Stimulated activated CD4-positive, alpha-beta T cell treated with anti-CD3 and anti-CD28 coated beads, Interleukin-1b, Interleukin-23, amount 100 ng/mL, for 48 hours (primary cell): ENCODE measurements at places on chromosomes 13 and 19.

- no peak for DNase-seq
These were observed 86.7 kb upstream of the TNFSF11 start for GRCh38 chr13:42487221-42487620.

DNA sequence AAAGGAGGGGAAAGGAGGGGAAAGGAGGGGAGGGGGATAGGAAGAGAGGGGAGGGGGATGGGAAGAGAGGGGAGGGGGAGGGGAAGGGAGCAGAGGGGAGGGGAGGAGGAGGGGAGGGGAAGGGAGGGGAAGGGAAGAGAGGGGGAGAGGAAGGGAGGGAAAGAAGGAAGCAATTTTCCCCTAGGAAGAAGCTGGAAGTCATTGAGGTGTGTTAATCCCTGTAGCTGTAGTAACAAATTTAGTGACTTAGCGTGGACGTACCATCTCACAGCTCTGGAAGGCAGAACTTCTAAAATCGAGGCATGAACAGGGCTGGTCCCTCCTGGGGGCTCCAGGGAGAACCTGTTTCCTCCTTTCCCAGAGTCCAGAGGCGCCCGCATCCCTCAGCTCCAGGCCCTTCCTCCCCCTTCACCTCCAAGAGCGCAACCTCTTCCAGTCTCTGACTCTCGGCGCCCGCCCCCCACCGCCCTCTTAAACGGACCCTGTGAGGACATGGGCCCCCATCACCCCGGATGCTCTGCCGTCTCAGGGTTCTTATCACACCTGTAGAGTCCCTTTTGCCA lies 5.6 kb upstream of the CDC34 start:
- no peak for DNase-seq

DNA sequence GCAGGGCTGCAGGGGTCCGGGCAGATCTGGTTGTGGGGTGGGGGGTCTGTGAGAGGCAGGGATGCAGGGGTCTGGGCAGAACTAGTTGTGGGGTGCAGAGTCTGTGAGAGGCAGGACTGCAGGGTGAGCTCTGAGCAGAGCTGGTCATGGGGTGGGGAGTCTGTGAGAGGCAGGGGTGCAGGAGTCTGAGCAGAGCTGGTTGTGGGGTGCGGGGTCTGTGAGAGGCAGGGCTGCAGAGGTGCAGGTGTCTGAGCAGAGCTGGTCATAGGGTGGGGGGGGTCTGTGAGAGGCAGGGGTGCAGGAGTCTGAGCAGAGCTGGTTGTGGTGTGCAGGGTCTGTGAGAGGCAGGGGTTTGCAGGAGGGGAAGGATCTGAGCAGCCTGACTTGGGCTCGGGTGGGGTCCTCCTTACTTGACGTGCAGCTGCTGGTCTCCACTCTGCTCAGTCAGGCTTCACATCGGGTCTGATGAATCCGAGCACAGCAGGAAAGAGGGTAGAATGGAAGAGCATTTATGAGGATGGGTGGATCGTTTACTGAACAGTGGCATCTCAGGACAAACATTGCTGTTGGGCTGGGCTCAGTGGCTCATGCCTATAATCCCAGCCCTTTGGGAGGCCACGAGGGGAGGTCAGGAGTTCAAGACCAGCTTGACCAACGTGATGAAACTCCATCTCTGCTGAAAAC lies 31.2 kb downstream of the IGFL2 start:
- no peak for DNase-seq

DNA sequence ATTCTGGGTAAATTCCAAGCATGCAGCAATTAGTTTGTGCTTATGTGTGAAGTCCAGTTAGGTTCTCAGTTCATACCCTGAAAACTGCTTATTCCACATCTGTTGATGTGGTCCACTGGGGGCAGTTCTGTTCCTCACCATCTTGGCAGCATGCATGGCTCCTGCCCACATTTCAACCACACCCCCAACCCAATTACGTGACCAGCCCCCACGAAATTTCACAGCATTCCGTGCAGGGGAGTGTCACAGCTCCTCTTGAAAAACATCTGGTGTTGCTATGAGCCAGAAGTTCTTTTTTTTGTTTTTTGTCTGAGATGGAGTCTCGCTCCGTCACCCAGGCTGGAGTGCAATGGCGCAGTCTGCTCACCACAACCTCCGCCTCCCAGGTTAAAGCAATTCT lies 9.1 kb upstream of the ERVK3-1 start:
- no peak for DNase-seq

DNA sequence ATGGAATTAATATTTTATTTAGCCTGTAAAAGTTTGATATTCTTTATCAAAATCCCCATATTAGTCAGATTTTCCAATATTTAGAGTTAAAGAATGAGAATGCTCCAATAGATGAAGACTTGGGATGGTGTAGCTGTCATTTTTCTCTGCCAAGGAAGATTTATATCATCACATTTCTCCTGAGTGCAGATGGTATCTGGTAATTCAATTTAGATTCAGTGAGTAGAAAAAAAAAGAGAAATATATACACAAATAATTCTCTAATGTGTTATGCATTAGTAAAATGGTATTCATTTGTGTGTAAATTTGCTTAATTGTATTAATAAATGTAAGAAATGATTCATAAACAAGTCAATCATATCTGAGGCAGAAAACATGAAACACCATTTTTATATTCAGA lies 1508.7 kb upstream of the PCDH20 start:
- no peak for DNase-seq

GRCh38 chr13:68810660-68811059 lies 1297.0 kb upstream of the ATXN8OS start:
- DNase-seq: no peak

- no peak for DNase-seq
These were observed 387.2 kb downstream of the GPC5 start for GRCh38 chr13:91785431-91786119.

DNA sequence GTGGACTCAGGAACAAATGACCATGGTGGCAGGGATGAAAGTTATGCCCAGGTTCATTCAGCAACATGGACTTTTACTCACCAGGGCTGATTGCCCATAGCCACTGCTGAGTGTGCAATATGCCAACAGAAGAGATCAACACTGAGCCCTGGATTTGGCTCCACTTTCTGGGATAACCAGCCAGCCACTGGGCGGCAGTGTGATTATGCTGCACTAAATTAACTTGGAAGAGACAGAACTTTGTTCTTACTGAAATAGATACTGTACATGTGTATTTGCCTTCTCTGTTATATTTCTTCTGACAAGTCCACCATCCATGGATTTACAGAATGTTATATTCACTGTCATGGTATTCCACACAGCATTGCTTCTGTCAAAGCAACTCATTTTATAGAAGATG lies 257.4 kb downstream of the TDRD3 start:
- DNase-seq: no peak

DNA sequence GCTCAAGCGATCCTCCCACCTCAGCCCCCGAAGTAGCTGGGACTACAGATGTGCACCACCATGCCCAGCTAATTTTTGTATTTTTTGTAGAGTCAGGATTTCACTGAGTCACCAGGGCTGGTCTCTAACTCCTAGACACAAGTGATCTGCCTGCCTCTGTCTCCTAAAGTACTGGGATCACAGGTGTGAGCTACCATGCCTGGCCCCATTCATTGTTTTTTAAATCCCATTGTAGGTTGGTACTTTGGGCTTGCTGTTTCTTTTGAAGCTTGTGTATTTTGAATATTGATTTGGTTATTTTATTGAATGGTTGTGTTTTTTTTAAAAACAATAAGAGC lies 26.7 kb downstream of the ZMYM2 start:
- no peak for DNase-seq

- no peak for DNase-seq
These were observed 20.9 kb downstream of the TFDP1 start for GRCh38 chr13:113605461-113605860.

DNA sequence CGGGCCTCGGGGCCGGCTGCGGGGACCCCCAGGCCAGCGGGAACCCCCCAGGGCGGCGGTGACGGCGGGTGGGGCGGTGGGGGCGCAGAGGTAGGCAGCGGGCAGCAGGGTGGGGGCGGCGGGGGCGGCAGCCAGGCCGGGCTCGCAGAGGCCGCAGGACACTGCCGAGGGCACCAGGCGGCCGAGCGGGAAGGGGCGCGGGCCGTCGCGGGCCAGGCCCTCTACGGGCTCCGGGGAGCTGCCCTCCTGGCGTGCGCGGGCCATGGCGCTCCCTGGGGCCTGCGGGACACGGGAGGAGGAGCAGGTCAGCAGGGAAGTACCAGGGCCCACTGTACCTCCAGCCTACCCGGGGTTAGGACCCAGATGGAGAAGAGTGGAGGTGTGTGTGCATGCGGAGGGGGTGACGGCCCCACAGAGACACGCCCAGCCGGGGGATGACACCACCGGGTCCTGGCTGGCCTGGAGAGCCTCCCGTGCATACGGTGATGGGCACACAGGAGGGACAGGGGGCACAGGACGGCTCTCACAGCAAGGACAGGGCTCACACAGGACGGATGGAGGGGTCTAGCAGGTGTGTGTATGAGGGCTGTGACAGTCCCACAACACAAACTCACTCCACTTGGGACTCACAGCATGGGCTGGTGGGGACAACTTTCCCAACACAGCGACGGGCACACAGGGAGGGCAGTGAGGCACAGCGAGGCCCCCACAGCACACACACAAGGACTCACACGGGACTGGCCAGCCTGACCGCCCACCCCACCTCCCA lies 2.6 kb downstream of the BBC3 start:
- DNase-seq: peak; percentile 52

GRCh38 chr19:47723581-47723940 lies 10.3 kb downstream of the EHD2 start:
- peak; percentile 63 for DNase-seq

DNA sequence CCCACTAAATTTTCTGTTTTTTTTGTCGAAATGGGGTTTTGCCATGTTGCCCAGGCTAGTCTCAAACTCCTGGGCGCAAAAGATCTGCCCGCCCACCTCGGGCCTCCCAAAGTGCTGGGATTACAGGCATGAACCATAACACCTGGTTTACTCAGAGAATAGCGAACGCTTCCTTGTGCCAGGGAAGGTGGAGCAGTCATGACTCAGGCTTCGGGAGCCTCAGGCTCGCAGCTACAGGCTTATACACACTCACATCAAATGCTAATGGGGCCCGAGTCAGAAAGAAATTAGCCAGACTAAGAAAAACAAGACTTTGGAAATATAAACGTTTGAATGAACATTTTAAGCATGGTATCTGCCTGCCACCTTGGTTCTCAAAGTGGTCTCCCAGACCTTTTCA lies 11.0 kb upstream of the TPT1 start:
- DNase-seq: no peak

- no peak for DNase-seq
These were observed at the start of gene OR7D2 for GRCh38 chr19:9178901-9179300. OR7D2 (plus strand) TSS chr19:9178979; CDS start chr19:9185782, 6,803 bp downstream.

- no peak for DNase-seq
These were observed 49.9 kb upstream of the MEDAG start for GRCh38 chr13:30856005-30856790.

DNA sequence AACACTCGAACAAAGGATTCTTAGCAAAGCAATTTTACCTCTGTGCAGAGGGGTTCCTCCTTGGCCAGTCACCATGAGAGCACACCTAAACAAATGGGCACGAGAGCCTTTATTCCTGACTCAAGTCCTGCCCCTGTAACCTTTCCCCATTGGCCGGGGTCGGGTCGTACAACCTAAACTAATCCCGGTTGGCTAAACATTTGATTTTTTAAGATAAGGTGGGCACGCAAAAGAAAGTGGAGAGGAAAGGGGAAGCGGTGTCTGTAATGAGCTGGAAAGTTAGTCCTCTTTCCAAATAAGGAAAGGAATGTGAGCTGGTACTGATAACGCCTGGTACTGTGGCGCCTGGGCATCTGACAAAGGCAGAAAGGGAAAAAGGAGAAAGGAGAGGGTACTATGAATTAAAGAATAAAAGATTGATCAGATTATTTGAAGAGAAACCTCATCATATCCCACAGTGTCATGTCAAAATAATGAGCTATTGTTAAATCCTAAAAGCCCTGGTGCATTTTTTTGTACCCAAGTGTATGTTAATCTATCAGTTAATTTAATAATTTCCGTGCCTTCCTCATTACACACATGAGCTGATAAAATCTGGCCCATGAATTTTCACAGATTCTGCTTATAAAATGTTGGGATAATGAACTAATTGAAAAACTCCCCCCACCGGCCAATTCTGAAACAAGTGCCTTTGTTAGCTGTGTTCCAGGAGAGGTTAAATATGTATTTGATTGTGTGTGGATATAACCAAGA lies 335.7 kb downstream of the RFC3 start:
- DNase-seq: no peak

DNA sequence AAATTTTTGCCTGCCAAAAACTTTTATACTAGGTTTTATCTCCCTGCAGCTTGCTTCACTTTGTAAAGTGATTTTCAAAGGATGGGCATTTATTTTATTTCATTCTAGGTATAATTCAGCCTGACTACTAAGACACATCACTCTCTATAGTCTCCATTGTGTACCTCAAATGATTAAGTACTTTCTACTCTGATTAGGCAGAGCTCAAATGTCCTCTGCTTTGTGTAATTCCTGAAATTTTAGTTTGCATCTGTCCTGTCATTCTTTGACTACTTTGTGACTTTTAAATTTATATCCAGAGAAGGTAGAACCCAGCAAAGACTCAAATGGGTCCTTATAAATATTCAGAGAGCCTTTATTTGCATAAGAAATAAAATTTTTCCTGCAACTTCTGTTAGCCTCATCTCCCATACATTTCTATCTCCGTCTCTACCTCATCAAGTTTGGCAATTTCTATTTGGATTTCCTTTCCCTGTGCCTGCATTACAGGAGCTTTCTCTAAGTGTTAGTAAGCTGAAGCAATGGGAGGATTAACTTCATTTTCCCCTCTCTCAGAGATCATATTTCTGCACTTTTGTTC lies 1038.0 kb upstream of the ATXN8OS start:
- DNase-seq: no peak

GRCh38 chr13:22086597-22087330 lies 415.9 kb downstream of the FGF9 start:
- no peak for DNase-seq

- no peak for DNase-seq
These were observed 74.0 kb downstream of the TBC1D4 start for GRCh38 chr13:75407998-75408397.

- no peak for DNase-seq
These were observed 21.1 kb downstream of the FAM187B start for GRCh38 chr19:35207391-35207871.

DNA sequence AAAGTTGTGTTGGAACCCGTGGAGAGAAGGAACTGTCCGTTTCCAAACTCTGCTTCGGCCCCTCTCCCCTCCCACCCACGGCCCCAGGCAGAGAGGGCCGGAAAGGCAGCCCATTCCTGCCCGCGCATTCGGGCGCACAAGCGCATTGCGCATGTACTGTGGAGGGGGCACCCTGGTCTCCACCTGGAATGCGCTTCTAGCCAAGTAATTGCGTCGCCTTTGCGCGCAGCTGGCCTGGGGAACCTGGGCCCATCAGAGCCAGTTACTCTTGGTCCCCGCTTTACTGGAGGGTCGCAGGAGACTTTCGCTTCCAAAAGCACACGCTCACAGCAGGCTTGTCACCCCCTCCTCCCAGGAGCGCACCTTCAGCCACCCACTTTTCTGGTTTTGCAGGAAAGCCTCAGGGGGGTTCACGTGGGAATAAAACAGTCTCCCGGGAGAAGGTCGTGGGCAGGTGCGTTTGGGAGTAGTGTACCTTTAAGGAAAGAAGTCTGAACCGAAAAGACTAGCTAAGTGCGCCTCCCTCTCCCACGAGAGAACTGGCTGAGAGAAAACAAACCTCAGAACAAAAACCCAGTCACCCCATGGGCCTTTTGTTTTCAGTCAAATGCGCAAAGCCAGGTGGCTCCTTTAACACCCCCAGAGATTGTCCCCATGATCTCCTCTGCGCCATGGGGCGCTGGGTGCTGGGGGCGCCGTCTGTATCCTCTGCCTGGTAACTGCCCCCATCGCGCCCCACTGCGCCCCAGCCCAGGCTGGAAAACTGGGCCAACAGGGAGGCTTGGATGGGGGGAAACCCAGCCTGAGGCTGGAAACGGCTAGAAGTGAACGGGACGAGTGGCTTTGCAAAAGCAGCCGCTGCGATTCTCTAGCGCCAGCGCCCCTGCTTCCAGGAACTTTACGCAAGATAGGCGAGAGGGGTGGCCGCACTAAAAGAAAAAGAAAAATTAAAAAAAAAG lies 28.5 kb downstream of the GSX1 start:
- no peak for DNase-seq
